Suppressor macrophage (primary cell): ENCODE measurements at places on chromosomes 12 and 14.
A peak's percentile ranks its signal among the peaks of the same experiment; 100 is the strongest.

- DNase-seq = peak; percentile 5
These were observed 331.6 kb upstream of the STXBP6 start for GRCh38 chr14:25381498-25381897.

DNA sequence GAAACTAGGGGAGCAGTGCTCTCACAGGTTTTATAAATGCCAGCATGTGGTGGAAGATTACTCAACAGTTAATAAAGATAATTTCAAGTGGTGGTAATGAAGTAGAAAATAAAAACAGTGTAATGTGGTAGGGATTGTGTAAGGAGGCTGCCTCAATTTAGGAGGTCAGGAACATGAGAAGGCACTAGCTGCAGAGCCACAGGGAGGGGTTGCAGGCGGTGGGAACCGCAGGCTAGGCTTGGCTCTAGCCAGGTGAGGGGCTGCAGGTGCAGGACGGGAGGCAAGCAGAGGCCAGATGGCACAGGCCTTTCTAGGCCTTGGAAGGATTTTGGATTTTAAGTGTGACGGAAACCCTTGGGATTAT, 768 bp downstream of the METTL25 start:
- peak; percentile 7 for DNase-seq

- DNase-seq = no peak
These were observed 56.7 kb downstream of the PLEKHG3 start for GRCh38 chr14:64760916-64761315.

- DNase-seq = peak; percentile 75
These were observed 19.3 kb upstream of the SERPINA6 start for GRCh38 chr14:94342334-94342934.

GRCh38 chr14:99037777-99038430, 234.1 kb downstream of the BCL11B start:
- peak; percentile 52 for DNase-seq

- DNase-seq = no peak
These were observed 169.0 kb upstream of the NTF3 start for GRCh38 chr12:5262885-5263284.

GRCh38 chr12:3727877-3728632, 24.9 kb downstream of the CRACR2A start:
- DNase-seq = peak; percentile 44

GRCh38 chr14:77091518-77091917, 6.5 kb upstream of the CIPC start:
- no peak for DNase-seq

- DNase-seq = no peak
These were observed 16.7 kb downstream of the CLSTN3 start for GRCh38 chr12:7146906-7147305.

GRCh38 chr12:96107236-96107635, 71.8 kb upstream of the LTA4H start:
- DNase-seq = no peak

GRCh38 chr14:91980157-91980556, 32.7 kb upstream of the FBLN5 start:
- DNase-seq = peak; percentile 94

- no peak for DNase-seq
These were observed 137.0 kb downstream of the PIWIL1 start for GRCh38 chr12:130474599-130475269.

GRCh38 chr14:105323663-105324062, 9.1 kb downstream of the PACS2 start:
- DNase-seq = no peak

DNA sequence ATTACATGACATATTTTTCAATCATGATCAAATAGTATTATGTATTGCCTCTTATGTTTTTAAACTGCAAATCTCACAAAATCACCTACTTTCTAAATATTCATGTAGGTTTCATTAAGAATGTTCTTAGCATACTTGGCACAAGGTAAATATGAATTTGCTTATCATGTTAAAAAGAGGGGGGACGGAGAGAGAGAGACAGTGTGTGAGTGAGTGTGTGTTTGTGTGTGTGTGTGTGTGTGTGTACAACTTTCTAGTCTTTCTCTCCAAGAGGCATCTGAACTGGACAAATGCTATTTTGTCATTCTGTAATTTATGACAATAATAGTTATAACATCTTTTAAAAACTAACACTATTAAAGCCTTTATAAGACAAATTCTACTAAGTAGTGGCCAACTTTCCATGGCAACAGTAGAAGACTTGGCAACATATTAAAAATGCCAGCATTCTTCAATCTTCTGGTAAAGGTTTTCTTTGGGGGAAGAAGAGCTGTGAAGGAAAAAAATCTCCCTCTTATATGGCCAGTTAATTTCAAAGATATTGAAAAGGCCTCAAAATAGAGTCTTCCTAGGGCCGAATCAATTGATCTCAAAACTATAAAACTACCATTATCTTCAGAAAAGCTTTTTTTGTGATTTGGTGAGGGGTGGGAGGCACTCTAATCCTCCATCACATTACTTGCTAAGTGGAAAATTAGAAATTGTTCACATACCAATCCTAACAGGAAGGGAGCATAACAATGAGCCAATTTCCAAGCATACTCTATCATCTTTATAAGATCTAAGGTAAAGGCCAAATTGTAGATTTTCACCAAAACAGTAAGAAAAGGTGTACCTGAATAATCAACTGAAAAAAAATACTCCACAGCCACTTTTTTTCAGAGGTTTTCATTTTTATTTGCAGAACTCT, 28.2 kb downstream of the CDK17 start:
- DNase-seq = no peak

DNA sequence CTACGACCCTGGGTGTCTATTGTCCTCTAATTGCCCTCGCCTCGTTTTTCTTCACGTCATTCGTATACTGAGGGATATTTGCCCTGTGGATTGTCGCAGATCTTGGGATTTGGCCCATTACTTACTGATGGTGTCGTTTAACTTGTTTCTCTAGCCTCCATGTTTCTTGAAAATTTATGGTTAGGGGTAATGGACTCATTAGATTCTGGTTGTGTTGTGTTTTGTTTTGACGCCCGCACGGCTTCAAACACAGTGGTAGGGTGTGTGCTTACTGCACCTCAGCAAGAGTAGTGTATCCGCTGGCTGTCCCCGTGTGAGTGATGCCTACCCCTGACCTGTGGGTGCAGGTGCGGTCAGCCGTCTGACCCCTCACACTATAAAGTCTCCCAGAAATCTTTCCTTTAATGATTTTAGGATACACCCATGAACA, 874 bp upstream of the RNU6-8 start:
- no peak for DNase-seq

DNA sequence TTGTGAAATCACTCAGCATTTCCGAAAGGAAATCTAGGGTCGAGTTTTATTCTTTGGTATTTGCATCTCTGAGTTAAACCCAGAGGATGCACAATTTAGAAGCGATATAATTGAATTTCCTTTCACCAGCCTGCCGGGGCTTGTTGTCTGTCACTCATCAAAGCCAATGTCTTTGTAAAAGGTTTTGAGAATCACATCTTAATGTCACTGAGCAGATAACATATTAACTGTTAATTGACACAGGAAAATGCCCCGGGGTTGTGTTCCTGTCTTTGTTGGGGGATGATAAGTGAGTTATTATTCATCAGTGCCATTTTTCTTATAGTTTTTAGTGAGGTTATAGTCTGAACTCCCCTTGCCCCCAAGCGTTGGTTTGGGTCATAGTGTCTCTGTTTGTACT, 73.4 kb downstream of the DUSP6 start:
- DNase-seq = no peak

DNA sequence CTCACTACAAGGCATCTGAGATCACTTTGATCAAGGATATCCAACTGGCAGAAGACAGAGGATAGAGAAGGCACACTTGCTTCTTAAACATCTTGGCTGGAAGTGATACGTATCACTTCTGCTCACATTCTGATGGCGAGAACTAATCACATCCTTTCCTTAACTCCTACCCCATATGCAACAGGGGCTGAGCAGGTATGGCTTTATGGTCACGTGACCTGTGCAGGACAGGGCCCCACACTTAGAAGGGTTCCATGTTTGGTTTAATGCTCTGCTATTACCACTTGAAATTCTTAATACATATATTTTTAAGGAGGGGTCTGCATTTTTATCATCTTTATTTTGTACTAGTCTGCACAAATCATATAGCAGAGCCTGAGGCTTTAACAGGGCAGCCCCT, 177.3 kb downstream of the SLC15A5 start:
- DNase-seq = no peak
